AG04450 (cell line): ENCODE measurements at places on chromosomes 13 and 19. TPM values are rescaled to one million over a fixed set of nuclear protein-coding genes. Genes with fewer than 3 reads are reported as not detected.

DNA sequence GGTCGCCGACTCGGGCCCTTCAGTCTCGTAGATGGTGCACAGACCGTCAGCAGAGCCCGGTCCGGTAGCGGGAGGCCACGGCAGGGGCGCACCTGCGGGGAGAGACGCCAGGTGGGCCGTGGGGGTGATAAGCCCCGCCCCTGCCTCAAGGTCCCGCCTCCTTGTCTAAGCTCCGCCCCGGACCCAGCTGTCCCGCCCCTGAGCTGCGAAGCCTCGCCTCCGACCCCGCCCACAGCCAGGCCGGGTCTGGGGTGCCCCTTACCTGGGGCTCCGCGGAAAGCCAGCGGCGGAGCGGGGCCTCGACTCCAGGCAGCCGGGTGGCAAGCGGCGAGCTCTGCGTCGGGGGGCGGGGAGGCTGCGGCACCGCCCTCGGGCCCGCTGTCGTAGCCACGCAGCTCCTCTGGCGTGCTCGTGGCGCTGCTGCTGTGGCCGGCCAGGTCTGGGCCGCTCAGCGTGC, 4.7 kb downstream of the PRR36 start:
- no peak for DNase-seq

DNA sequence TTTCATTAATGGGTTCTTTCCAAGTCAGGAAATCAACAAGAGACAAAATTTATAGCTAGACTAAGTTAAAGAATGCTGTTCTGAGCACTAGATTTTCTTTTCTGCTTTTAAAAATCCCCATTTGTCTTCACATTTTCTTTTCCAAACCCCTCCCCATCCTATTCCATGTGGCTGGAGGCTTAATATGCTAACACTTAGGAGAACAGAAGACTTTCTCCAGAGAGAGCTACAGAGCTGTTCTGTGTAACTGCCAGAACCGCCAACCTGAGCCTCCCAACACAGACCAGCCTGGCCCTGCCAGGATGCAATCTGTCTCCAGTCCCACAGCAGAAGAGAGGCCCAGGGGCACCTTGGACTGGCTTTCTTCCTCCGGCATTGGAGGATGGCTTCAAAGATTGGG, 264.1 kb downstream of the NDFIP2 start:
- no peak for DNase-seq

- peak; percentile 66 for DNase-seq
Measured at GRCh38 chr19:46878613-46879375, 18.0 kb downstream of the ARHGAP35 start.

DNA sequence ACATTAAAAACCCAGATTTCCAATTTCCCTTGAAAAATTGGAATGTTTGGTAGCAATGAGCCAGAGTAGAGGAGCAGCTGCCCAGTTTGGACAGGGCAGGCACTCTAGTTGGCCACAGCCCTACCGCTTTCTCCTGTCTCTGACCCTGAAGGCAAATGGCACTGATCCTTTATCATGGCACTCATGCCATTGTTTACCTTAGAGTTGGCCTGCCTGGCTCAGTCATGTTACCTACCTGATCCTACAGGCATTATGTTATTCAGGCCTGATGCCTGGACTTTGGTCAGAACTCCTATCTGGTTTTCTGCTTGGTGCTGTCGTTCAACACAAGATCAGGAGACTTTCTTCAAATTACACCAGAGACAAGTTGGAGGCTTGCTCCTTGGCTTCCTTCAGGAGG, 24.9 kb upstream of the TDRD3 start:
- DNase-seq = no peak

GRCh38 chr13:87497426-87497825, 173.7 kb upstream of the SLITRK5 start:
- DNase-seq = no peak

GRCh38 chr19:6721773-6722172, 1.3 kb upstream of the C3 start:
- no peak for DNase-seq

GRCh38 chr13:113302986-113303385, 5.9 kb downstream of the LAMP1 start:
- DNase-seq = no peak

- DNase-seq = no peak
Measured at GRCh38 chr19:42568006-42568405, 26.7 kb downstream of the CEACAM8 start.

DNA sequence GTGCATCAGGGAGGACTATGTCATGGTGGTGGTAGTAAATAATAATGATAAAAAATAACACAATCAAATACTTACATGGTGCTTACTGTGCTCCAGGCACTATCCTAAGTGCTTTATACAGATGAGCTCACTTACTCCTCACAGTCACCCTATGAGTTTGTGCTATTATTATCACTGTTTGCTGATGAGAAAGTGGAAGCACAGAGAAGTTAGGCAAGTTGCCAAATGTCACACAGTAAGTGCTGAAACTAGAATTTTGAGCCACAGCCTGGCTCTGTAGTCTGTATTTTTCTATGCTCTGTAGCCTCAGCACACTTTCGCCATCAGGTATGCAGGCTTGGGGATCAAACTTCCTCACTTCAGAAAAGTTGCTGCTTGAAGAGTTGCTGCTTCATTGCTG, 46.6 kb downstream of the HTR2A start:
- no peak for DNase-seq

- no peak for DNase-seq
Measured at GRCh38 chr13:36912973-36913372, 7.1 kb downstream of the SMAD9 start.

GRCh38 chr13:80988391-80989151, 647.6 kb upstream of the SPRY2 start:
- no peak for DNase-seq

GRCh38 chr19:47418692-47419029, 666 bp downstream of the MEIS3 start:
- DNase-seq = no peak

GRCh38 chr19:49403404-49404187, 15.5 kb downstream of the KASH5 start:
- no peak for DNase-seq

DNA sequence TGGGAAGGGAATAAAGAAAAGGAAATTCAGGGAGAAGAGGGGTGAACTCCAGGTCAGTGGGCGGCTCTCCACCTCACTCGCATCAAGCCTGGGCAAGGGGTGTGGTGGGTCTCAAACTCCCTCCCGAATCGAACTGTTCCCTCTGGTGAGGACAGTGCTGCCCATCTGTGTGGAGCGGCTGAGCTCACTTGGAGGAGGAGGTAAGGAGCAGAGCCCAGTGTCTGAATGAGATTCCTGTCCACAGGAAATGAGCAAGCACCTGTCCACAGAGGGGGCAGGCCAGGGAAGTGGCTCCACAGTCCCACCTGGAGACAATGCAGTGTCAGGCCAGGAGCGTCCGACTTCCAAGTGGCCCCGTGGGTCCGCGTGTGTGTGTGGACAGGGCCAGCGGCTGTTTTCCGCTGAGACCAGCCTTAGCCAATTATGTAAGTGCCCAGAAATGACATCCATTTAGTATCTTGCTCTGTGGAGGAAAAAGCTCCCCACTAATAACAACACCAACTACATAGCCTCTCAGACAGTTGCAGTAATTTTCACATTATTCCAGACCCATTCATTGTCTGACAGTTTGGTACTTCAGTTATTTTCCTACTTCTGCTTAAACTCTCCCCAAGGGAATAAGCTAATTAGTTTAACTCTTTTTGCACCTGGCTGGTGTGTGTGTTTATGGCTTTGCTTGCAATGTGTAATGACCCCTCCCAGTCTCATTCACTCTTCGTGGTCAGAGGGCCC, 114.6 kb downstream of the SOX1 start:
- DNase-seq = no peak

DNA sequence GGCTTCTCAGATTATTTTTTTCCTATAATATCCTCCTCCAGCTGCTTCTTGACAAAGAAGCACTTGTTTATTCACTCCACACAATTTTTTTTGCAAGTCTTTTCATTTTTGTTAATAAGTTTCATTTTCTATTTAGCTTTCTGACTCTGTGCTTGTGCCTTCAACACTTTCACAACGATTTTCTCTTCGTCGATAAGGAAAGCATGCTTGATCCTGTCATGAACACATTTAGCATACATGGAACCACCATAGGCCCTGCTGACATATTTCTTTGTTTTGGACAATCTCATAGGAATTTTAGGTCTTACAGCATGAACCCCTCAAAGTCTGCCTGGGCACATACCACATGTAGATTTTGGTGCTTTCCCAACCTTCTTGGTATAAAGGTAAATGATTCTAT, 346.0 kb downstream of the KCNRG start:
- no peak for DNase-seq

DNA sequence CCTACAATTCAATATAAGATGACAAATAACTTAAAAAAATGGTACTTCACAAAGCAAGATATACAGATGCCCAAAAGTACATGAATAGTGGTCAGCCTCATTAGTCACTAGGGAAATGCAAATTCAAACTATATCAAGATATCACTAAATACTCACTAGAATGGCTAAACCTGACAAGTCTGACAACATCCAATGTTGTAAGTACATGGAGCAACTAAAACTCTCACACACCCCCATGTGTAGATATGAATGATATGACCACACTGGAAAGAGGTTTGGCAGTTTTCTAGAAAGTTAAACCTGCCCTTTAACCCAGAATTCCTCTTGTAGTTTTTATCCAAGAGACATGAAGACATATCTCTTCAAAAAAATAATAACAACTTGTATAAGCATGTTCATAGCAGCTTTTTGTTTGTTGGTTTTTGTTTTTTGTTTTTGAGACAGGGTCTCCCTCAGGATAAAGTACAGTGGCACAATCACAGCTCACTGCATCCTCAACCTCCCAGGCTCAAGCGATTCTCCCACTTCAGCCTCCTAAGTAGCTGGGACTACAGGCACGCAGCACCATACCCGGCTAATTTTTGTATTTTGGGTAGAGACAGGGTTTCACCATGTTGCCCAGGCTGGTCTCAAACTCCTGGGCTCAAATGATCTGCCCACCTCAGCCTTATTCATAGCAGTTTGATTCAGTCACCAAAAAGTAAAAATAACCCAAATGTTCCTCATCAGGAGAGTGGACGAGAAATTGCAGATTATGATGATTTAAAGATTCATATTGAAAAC, 55.1 kb downstream of the RFX2 start:
- no peak for DNase-seq

- DNase-seq = no peak
Measured at GRCh38 chr13:35814605-35815011, 316.6 kb downstream of the DCLK1 start.

DNA sequence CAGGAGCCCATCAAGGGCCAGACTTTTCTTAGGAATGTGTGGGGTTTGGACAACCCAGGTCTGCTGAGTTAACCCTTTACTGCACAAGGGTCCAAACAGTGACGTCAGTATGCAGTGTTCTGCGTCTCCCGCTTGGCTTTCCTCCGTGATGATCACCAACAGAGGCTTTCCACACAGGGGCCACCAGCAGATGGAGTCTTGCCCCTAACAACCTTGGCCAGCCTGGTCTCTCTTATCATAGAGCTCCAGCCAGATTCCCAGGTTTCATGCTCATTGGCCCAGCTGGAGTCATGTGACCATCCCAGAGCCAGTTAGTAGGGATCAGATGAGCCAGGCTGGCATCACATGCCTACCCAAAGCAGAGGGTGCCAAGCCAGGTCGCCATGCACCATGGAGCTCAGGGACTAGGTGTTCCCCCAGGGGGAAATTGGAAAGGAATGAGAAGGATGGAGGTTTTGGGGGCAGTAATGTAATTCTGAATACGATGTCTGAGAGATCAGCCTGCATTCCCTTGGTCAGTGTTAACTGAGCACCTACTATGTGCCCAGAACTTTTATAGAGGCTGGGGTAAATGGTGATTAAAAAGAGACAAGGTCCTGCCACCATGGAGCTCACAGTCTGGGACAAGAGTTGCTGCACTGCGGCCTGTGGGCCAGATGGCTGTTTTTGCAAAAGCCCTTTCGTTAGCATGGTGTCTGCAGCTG, 61.2 kb downstream of the MYH14 start:
- no peak for DNase-seq

DNA sequence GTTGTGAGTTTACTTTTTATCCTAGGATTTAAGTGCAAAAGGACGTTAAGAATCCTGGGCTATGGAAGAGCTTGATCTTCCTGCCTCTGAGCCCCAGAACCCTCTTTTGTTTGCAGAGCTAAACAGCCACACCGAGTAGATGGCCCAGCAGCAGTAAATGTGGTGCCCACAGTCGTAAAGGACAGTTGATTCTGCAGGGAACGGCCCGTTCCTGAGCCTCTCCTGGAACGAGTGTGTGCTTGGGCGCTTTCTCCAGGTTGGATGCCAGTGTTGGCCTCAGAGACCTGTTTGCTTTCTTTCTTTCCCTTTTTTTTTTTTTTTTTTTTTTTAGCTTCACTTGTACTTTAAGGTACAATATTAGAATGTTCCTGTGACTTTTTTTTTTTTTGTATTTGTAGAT, 41.7 kb downstream of the SPATA13 start:
- DNase-seq = no peak

GRCh38 chr19:7509625-7510024, 6.3 kb upstream of the ZNF358 start:
- no peak for DNase-seq

GRCh38 chr13:33745370-33746324, 72.3 kb upstream of the RFC3 start:
- DNase-seq = no peak

DNA sequence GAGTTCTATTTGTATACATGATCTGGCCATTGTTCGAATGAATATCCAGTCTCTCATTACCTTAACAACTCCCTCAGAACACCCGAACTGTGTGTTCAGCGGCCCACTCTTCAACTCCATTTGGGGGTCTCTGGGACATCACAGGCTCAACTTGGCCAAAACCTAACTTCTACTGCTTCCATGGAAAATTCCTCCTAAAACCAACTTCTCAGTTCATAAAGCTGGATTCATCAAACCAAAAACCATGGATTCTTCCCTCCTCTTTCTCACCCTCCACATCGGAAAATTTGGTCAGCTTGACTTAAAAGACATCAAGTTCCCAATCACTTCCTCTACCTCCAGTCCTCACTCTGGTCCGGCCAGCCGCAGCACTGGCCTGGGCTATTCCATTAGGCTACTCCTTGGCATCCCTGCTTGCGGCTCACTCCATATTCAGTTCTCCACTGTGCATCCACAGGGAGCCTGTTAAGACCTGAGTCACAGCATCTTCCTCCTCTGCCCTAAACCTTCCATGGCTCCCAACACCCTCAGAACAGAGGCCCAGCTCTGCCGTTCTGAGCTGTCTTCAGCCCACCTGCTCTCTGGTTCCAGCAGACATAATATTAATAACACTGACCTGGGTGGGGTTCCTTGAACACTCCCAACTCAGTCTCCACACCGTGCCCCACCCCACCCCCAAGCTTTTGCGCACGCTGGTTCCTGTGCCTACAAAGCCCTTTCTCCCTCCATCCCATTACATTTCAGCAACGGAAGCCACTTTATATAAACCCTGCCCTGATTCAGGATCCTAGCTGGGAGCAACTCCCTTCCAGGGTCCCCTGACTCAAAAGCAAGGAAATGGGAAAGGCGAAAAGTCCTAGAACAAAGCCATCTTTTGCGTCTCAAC, 1.1 kb downstream of the ZNF792 start:
- DNase-seq = no peak

The PGLYRP2 gene
- not detected in 2 replicates for polyA plus RNA-seq

The PRODH2 gene
- not detected in 2 replicates for polyA plus RNA-seq

The LYPD5 gene
- 0.66 and 0.88 TPM in 2 replicates for polyA plus RNA-seq

The MICU2 gene
- 33.3 and 42.1 TPM in 2 replicates for polyA plus RNA-seq

The OR7A5 gene
- not detected in 2 replicates for polyA plus RNA-seq

The SOX1 gene
- not detected in 2 replicates for polyA plus RNA-seq

The BRSK1 gene
- 9.5 and 11.2 TPM in 2 replicates for polyA plus RNA-seq

The SULT2A1 gene
- not detected in 2 replicates for polyA plus RNA-seq

The ZNF560 gene
- 1.9 and 2.1 TPM in 2 replicates for polyA plus RNA-seq

The KLK13 gene
- not detected in 2 replicates for polyA plus RNA-seq

The LILRB5 gene
- polyA plus RNA-seq = not detected in 2 replicates

The ACP7 gene
- polyA plus RNA-seq = not detected in 2 replicates

The ZNF256 gene
- polyA plus RNA-seq = 3.6 and 4.6 TPM in 2 replicates
